Kidney epithelial cell (primary cell): ENCODE measurements at places on chromosomes 6 and 20.

DNA sequence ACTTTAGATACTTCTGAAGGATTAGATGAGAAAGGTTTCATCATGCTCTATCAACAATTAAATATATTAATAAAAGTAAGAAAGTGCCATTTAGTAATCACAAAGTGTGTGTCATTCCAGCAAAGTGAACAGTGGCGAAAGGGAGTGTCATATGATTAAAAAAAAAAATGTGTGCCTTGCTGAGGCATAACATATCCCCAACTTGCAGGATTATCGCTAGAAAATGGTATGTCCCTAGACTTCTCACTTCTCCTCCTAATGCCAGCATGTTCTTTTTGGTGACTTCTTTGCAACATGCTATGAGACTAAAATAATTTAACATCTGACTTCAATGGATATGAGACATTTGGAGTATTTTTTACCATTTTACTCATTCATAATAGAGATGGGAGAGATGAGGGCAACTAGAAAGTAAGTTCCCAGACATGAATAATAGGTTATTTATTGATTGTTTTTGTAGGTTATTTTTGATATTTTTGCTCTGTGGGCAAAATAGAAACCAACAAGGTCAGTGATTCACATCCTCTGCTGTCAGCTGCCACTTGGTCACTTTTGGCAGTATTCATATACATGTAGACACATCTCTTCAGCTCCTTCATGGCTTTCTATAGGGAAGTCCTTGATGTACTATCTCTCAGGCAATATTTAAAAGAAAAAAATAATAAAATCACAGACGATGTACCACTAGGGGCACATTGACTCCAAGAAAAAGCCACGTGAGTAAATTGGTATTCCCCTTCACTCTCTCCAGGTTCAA lies 370.1 kb downstream of the BMP2 start:
- no peak for DNase-seq

GRCh38 chr6:39880594-39880993 lies 53.7 kb downstream of the MOCS1 start:
- no peak for DNase-seq

GRCh38 chr20:36281785-36282380 lies 24.3 kb upstream of the DLGAP4 start:
- DNase-seq: no peak

DNA sequence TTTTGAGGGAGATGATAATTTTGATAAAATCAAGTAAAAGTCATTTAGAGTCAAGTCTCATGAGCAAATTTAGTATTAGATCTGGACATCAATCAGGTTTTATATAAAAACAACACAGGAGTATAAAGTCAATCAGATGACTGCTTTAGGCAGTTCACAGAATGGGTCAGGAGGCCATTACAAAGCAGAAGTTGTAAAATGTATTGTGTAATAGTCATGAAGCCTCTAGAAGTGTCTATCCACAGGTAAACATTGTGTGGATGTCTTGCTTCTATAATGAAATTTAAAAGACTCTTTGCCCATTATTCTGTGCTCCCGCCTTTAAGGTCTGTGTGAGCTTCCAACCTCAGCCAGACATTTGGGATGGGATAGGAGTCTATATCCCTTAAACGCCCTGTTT lies 28.8 kb downstream of the MAP7 start:
- no peak for DNase-seq

- no peak for DNase-seq
Observed at GRCh38 chr6:144215402-144215931, 65.2 kb downstream of the STX11 start.

GRCh38 chr6:21601339-21601923 lies 7.9 kb downstream of the SOX4 start:
- DNase-seq: no peak

DNA sequence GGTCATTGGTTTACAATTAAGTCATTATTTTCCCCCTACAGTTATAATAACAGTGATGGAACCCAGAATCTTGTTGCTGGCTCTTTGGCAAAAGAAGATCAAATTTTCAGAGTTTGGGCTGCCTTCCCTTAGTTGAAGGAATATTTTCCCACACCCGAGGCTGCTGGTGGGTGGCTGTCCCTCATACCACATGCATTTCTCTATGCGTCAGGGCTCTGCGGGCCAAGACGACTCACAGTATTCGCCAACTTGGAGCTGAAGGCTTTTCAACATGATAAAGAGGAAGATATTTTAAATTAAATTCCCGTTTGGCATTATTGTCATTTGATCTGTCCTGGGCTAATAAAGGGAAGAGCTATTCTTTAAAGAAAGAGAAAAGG lies 102.2 kb upstream of the SASH1 start:
- no peak for DNase-seq

GRCh38 chr20:32327087-32327681 lies 30.9 kb upstream of the ASXL1 start:
- DNase-seq: peak; percentile 70

- no peak for DNase-seq
Observed at GRCh38 chr6:142693441-142693840, 251.5 kb downstream of the HIVEP2 start.

- peak; percentile 23 for DNase-seq
Observed at GRCh38 chr6:123808556-123808955, 4.9 kb downstream of the NKAIN2 start.

DNA sequence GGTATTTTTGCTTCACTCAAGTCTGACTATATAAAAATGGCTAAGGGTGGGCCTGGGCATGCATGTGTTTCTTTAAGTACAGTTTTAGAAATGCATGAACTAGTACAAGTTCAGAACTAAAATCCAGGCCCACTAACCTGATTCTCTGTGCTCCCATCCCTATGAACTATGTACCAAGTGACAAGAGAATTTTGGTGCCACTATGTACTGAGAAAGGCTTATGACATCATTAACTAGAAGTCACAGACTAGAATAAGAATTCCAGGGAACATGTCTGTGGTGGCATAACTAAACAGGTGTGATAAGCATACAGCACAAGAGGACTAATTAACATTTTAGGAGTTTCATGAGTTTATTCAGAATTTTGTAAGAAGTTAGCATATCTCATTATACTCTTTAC lies 16.1 kb downstream of the TENT5A start:
- no peak for DNase-seq

DNA sequence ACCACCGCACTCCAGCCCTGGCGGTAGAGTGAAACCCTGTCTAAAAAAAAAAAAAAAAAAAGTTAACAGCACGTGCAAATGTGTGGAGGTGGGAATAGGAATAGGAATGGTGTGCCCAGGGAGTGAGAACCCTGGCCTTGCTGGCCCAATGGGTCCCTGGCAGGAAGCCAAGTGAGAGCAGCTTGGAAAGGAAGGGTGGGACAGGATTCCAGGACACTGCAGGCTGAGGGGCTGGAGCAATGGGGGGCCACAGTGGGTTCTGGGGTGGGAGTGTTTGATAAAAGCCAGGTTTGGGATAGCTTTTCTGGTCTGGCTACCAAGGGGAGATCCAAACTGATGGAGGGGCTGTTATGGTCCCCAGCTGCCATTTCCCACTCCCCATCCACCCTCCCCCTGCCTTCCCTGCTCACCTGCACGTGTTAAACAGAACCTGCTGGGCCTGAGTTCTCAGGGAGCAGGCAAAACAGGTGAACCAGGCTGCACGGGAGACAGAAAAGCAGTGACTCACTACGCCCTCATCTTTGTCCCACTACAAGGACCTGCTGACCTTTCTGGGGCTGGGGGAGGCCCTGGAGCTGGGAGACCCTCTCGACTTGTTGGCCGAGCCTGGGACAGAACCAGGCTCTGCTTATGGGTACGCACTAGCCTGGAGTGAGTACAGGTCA lies 3.3 kb downstream of the SUN5 start:
- DNase-seq: no peak

DNA sequence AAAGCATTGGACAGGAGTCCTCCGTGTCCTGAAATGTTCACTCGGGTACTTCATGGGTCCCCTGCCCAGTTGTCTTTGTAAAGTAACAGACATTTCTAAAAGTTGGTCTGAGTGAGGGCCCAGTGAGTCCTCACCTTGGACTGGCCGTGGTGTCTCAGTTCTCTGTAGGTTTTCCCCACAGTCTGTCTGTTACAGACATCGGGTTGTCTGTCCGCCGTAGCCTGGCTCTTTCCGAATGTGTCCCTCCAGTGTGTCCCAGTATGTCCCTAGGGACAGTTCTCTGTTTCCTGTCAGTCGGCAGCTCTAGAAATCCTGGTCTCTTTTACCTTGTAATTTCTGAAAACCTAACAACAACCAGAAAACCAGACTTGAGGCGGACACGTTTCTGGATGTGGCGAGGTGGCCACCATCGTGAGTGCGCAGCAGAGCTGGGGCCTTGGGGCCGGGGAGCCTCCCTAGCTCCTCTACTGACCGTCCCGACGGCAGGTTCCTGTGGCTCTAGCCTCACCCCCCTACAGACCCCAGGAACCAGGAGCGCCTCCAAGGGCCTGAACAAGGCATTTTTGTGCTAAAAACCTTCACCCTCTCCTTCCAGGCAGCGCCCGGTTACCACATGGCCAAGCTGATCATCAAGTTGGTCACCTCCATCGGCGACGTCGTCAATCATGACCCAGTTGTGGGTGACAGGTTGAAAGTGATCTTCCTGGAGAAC lies 42.2 kb downstream of the PYGB start:
- DNase-seq: no peak

- DNase-seq: no peak
Observed at GRCh38 chr20:56395166-56395565, 2.7 kb downstream of the CSTF1 start.

- no peak for DNase-seq
Observed at GRCh38 chr6:120274547-120274946, 925.0 kb upstream of the MAN1A1 start.

DNA sequence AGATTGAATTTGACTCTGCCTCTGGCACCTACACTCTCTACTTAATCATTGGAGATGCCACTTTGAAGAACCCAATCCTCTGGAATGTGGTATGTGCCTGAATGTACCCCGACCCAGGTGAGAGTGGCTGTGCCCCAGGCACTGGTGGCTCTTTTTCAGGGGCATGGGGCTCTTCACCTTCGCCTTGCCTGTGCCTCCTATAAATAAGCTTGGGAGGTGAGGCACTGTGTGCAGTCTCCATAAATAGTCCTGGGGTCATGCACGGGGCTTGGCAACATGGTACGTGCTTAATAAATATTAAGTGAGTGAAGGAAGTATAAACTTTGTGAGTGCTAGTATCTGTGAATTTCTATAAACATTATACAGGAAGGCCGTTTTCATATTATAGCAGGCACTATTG lies 33.0 kb downstream of the GHRH start:
- no peak for DNase-seq

DNA sequence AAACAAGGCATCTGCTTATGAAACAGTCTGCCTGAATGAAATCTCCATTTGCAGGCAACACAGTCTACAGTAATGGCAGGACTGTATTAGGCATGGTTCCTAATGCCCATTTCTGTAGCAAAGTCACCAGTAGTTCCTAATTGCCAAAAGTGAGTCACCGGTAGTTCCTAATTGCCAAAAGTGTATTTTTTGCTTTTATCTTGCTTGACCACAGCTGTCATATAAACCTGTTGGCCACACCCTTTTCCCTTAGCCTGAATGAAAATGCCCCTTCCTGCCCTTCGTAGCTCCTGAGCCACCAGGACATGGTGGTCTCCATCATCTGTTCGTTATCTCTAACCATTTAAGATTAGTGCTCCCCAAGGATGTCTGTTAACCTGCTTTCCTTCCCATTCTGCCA lies 34.5 kb downstream of the MTHFD1L start:
- no peak for DNase-seq

DNA sequence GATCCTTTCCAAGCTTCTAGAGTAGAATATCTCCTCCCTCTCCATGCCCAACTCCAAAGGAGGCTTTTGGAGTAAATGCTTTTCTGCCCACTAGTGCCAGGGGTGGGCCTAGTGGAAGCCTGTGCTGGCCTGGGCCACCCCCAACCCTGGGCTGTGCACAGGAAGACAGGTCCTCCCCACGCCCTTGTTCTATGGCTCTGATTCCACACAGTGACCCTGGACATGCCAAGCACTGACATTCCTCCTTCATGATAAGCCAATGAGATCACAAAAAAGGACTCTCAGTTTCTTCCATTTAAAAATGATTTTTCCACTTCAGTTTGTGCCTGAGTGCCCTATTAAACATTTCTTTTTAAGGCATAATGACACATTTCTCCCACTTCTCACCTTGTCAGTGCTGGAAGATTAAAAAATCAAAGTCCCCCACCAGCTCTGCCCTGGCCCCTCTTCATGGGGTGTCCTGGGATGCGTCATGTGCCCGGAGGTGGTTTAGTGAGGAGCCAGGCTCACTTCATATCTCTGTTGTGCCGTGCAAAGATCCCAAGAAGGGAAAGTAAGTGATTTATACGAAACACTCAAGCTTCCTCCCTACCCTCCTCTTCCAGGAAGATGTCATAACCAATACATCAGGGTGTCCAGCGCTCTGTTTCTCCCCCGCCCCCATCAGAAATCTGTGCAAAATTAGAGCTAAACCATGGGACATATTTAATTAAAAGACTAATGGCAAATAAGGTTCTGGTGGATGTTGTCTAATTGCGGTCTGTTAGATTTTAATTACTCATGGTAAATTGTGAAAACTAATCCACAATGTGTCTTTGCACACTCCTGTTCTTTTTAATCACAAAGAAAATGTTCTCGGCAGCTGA lies 255.0 kb downstream of the NRN1 start:
- DNase-seq: no peak

DNA sequence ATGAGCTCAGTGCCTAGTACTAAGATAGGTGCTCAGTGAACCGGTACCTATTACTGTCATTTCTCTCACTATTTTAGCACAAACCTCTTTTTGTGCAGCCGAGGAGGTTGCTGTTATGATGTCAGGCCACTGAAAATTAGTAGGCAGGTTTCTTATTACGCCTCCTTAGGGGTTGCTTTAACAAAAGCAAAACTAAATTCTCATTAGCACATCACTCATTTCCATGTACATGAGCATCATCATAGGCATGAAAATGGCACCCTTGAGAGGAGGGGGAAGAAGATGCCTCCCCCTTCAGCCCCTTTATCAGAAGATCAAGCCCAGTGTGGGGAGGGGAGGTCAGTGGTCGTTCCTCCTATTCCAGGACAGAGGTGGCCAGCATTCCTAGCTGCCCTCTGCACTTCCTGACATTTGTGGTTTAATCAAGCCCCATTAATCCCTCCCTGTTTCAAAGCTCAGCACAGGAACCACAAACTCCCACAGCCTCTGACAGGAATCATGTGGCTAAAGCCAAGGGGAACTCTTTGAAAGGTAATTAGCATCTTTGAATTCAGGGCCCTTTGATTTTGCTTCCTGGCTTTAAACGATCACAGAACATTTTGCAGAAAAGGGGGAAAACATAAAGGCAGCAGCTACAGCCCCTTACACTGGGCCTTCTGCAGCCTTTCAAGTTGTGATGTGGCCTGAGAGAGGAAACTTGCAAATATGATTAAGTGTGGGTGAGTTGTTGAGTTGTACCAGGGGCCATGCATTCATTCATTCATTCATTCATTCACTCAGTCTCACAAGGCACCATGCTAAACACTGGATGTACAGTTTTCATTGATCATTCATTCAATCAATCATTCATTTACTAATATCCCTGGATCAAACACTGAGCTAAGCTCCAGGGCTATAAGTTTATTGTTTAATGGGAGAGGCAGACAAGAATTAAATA lies 31.9 kb upstream of the PSMF1 start:
- DNase-seq: no peak

GRCh38 chr6:21634582-21634981 lies 41.0 kb downstream of the SOX4 start:
- peak; percentile 63 for DNase-seq

GRCh38 chr6:105726902-105727655 lies 324.2 kb upstream of the PREP start:
- no peak for DNase-seq

- no peak for DNase-seq
Observed at GRCh38 chr6:64539917-64540316, 904.3 kb downstream of the PHF3 start.
